Left kidney (tissue), 8 donors: ENCODE measurements at places on chromosomes 6 and 20. TPM values are rescaled to one million over a fixed set of nuclear protein-coding genes. Genes with fewer than 3 reads are reported as not detected.

The NEURL2 gene
- 7.3 TPM for polyA plus RNA-seq

The CHMP4B gene
- polyA plus RNA-seq: 93.7 TPM

The NOL4L gene
- 61.5 TPM for polyA plus RNA-seq

The OTOR gene
- not detected for polyA plus RNA-seq

The RFX6 gene
- polyA plus RNA-seq: not detected
